Activated T-cell treated with anti-CD3 and anti-CD28 coated beads, Interleukin-2, amount 50 U/mL, for 48 hours (primary cell): ENCODE measurements at places on chromosomes 12 and 14.

DNA sequence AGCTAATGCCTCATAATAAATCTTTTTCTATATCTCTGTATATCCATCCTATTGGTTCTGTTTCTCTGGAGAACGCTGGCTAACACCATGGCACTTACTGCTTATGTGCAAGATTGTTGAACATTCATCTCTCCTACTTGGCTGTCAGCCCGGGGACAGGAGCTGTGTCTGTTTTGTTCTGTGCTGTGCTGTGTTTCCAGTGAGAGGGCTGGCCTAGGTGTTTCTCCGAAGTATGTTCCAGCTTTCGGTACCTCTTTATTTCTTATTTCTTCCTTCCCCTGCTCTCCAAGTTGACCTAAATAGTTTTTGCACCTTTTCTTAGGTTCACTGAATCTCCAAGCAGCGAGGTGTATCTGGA lies 18.8 kb upstream of the NR4A1 start:
- DNase-seq = no peak

DNA sequence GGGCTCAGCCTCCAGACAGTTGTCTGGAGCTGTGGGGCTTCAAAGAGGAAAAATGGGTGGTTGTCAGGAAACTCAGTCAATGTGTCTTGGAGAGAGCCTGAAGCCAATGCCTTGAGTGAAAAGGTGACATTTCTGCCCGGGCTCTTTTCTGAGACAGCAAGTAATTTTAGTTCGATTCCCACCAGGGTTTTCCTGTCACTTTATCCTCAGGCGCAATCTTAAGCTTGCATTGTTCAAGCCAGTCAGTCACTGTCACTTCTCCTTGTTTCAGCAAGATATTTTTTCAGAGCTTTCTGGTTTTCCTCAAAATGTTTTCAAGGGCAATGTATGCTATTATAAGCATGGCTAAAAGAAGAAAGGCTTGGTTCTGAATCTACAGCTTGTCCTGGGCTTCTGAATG lies 404.7 kb upstream of the SEL1L start:
- no peak for DNase-seq

- no peak for DNase-seq
Observed at GRCh38 chr14:23301969-23302289, 730 bp downstream of the PPP1R3E start.

DNA sequence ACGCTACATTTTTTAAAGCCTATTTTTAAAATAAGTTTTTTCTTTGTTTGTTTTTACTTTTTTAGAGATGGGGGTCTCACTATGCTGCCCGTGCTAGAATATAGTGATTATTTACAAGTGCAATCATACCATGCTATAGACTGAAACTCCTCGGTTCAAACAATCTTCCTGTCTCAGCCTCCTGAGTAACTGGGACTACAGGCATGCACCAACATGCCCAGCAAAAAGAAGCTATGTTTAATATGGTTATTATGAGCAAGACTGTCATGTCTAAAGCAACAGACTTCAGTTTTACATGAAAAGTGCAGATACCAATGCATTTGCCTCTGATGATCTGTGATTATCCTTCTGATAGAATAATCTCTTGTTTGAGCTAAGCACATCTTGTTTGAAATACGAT lies 45.6 kb upstream of the SGPP1 start:
- no peak for DNase-seq

- no peak for DNase-seq
Observed at GRCh38 chr14:53778263-53778662, 178.4 kb downstream of the BMP4 start.

DNA sequence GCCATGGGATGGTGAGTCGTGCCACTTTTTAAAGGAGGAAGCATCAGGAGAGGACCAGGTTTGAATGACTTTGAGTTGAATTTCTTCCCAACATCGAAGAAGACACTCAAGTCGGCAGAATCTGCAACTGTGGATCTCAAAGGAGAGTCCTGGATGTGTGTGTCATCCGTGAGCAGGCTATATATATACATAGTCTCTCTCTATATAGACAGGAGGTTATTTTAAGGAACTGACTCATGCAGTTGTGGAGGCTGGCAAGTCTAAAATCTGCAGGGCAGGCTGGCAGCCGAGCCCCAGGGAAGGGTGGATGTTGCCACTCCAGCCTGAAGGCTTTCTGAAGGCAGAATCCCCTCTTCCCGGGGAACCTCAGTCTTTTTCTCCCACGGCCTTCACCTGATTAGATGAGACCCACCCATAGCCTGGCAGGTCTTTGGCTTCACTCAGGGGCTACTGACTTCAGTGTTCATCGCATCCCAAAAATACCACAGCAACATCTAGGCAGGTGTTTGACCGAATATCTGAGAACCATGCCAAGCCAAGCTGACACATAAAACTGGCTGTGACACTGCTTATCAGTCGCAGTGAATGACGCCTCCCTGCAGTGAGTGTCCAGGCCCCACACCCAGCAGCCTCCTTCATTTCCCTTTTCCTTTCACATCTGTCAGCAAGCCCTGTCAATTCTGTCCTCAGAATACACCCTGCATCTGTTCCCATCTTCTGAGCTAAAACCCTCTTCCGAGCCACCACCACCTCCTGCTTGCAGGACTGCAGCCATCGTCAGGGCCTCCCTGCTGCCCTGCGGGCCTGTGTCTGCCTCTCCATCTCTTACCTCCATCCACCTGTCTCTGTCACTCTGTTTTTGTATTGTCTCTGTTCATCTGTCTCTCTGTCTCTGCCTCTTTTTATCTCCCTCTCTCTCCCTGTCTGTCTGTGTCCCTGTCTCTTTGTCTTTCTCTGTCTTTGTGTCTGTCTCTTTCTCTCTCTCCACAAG lies 54.0 kb downstream of the ZNF664 start:
- no peak for DNase-seq

DNA sequence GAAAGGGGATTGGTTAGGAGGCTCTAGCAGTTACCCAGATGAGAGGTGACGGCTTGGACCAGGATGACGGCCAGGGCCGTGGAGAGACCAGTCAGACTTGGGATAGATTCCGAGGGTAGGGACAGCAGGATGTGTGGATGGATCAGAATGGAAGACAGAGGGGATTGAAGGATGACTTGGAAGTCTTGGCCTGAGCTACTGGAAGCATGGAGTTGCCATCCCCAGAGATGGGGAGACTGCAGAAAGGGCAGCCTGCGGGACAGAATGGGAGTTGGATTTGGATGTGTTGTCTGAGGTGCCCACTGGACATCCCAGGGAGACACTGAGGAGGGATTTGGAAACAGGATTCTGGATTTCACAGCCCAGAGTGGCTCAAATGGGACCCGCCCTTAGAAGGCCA lies 102.3 kb downstream of the CALM1 start:
- DNase-seq = no peak

GRCh38 chr12:44881197-44881596 lies 5.1 kb upstream of the NELL2 start:
- DNase-seq = no peak

- DNase-seq = no peak
Observed at GRCh38 chr12:127941332-127941731, 325.6 kb upstream of the TMEM132C start.

DNA sequence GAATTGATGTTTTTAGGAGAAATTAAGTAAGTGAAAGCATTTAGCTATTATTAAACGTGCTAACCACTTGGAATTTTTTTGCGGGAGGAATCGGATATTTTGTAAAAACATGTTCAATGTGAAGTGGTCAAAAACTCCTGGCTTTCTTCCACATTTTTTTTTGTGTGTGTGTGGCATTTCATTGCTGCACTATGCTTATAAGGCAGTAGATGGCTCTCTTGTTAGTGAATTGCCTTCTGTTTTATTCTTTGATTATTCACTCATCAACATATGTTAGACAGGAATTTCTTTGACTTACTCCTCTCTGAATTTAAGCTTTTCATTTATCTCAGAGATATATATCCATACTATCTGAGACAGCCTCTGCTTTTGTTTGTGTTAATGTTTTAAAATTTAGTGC lies 71.3 kb downstream of the DERA start:
- DNase-seq = no peak

- DNase-seq = peak; percentile 78
Observed at GRCh38 chr12:6620137-6620884, 13.1 kb upstream of the CHD4 start.

DNA sequence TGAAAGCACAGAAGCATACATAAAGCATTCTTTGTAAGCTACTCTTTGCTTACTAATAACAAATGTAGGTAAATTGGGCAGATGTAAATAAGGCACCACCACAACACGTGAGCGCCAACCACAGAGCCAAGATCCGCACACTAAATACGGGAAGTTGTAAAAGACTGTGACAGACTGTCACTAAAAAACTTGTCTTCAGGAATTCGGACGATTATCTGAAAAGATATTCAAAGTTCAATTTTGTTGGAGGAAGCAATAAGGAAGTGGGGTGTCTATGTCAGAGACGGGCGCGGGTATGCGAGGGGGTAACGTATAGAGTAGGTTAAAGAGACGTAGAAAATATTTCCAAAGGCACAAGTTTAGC lies 1.5 kb upstream of the HSP90B1 start:
- DNase-seq = peak; percentile 59

GRCh38 chr12:6956021-6956727 lies 5.0 kb downstream of the PTPN6 start:
- DNase-seq = peak; percentile 57

DNA sequence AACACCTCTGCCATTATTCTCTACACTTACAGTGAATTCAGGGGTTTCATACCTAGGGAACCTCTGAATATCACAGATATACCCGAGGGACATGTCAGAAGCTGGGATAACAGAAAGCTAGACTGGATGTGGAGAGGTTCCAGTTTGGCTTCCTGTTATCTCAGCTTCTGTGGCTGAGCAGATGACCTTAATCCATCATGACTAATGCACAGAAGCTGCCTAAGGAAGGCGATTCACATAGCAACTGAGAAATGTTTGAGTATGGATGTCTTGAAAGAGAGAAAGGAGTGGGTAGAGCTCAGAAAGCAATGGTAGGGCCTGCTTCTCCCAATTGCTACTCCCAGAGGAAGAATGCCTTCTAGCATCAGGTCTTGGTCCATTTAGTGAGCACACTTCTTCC lies 187.6 kb downstream of the RMST start:
- DNase-seq = no peak

DNA sequence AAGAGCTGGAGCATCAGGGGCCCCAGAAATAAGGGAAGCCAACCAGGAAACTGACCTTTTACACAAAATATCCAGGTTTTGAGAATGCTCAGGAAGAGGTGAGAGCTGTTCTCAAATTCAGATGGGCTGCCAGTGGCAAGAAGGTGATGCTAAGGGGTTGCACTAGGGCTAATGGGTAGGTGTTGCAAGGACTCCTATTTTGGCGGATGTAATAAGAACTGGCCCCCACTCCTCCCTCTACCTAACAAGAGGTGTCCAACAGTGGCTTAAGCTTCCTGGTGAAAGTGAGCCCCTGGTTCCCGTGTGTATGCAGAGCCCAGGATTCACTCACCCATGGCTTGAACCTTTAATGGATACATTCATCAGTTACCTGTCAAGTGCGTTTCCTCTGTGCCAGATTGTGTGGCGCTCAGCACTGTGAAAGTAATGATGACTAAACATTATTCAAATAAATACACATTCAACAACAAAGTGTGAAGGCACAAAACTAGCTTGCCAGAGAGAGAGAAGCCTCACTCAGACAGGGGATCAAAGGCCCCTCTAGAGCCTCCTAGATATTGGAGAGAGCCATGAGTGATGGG lies 705 bp upstream of the CHGA start:
- no peak for DNase-seq

GRCh38 chr12:6626654-6627283 lies 9.0 kb downstream of the LPAR5 start:
- DNase-seq = no peak

DNA sequence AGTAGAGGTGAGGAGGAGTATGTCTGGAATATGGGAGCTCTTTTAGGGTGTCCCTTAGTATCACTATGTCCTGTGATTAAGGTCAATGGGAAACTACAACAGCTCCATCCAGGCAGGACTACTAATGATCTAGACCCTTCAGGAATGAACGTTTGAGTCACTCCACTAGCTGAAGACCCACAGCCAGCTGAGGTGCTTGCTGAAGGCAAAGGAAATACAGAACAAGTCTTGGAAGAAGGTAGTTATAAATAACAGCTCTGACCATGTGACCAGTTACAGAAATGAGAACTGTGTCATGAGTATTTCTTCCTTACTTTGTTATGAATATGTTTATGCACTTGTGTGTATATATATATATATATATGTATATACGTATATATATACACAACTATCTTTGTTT lies 40.5 kb upstream of the USP44 start:
- no peak for DNase-seq

DNA sequence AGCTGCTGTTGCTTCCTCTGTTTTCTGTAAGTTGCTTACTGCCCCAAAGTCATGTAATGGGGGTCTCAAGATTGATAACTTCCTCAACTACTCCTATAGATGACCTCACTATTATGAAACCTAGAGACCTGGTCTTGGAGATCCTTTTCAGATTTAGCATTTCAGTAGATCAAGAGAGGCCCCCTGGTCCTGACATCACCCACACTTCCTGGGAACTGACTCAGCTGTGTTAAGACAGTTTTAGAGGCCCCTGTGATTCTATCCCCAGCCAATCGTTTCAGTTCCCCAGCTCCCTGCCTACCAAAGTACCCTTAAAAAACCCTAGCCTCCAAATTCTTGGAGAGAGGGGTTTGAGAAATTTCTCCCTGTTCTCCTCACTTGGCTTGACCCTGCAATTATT lies 9.2 kb upstream of the ARG2 start:
- no peak for DNase-seq

DNA sequence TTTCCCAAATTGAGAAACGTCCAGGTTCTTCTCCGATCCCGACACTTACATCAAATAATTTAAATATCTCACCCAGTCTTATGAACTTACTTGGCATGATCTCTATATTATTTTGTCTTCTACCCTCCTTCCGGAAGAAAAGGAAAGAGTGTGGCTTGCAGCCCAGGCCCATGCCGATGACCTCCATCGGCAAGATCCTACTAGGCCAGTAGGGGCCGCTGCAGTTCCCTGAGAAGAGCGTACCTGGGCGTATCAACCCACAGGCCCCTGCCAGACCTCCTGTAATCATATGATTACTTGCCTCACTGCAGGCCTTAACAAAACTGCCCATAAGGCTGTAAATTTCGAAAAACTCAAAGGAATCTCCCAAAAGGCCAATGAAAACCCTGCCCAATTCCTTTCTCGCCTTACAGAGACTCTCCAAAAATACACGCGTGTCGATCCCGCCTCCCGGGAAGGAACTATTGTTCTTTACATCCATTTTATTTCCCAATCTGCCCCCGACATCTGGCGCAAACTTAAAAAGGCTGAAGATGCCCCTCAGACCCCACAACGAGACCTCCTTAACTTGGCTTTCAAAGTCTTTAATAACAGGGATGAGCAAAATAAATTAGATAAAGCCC lies 69.6 kb downstream of the MOK start:
- DNase-seq = peak; percentile 88

DNA sequence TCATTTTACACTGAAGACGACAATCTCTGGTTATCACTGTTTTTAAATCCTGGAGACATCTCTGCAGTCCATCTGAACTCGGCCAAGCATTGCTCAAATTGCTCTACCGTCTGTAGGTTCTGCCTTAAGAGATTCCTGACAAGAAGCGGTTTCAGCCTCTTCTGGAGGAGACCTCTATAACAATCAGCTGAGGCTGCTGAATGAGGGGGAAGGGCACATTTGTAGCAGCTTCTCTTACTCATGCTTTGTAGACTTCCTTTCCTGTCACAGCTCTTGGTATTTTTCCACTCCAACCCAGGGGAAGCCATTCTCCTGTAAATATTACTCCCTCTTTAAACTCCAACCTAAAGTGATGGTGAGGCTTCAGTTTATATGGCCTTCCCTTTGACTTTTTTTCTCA lies 3.0 kb downstream of the ARG2 start:
- DNase-seq = no peak

- peak; percentile 53 for DNase-seq
Observed at GRCh38 chr12:39619316-39619659, 315 bp downstream of the ABCD2 start.
